SW 1271 (cell line): ENCODE measurements at places on chromosomes 1 and 21.

DNA sequence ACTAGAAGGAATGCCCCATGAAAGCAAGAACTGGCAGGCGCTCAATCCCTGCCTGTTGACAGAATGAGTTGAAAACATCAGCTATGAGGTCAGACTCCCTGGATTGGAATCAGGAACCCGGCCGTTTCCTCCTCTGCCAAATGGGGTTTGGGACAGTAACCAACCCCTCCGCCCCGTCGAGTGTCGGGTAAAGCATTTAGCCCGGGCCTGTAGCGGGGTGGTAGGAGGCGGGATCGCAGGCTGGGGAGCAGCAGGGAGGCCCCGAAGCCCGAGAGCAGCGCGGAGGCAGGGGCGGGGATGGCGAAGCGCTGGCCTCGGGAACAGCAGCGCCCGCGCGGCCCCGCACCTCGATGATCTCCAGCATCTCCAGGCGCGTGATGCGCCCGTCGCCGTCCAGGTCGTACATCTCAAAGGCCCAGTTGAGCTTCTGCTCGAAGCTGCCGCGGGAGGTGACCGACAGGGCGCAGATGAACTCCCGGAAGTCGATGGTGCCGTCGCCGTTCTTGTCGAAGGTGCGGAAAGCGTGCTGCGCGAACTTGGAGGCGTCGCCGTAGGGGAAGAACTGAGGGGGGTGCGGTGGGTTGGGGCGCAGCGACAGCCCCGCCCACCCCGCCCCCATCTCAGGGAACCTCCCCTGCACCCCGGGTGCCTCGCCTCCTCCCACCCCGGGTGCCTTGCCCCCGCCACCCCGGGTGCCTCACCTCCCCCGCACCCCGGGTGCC, 7.5 kb downstream of the HPCAL4 start:
- no peak for DNase-seq

DNA sequence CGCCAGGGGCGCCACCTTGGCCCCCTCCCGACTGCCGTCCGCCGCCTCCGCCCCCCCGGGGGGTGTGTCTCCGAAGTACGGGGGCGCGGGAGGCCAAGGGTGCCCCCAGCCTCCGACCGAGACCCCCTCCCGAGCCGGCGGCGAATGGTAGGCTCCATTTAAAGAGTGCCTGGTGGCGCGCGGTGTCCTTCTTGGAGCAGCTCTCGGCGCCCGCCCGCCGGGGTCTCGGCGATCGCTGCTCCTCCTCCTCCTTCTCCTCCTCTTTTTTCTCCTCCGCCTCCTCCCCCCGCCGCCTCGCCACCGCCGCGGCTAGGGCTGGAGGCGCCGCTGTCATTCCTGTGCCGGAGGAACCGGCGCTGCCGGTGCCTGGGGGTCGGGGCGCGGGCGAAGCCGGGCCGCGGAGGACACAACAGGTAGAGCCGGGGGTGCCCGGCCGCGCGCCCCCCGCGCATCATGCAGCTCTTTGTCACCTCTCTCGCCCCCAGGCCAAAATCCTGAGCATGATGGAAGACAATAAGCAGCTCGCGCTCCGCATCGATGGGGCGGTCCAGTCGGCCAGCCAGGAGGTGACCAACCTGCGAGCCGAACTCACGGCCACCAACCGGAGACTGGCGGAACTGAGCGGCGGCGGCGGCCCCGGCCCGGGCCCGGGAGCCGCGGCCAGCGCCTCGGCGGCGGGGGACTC, at the start of gene KAZN:
KAZN (plus strand) TSS at position 188 of the 685 bp plus-strand sequence.
- DNase-seq = no peak

- no peak for DNase-seq
Measured at GRCh38 chr1:228180271-228180958, 14.8 kb downstream of the IBA57 start.

DNA sequence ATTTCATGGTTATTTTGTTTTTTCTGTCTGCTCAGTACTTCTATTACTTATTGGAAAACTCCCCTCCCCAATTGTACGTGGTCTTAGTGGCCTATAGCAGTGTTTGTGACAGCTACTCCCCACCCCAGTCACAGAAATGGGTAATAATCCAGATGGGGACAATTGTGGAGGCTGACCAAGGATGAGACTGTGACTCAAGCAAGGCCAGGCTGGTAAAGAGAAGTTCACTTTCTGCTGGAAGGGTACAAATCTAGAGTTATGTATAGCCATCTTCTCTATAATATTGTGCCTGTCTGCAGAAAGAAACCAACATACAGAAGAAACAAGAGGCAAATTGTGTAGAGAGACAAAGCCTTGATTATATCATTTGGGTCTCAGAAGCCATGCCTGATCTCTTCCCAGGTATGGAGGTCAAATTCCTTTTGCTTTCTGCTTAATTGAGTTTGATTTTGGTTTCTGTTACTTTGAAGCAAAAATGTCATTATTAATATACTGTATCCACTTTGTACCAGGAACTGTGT, 270.4 kb downstream of the HLX start:
- DNase-seq = no peak

- no peak for DNase-seq
Measured at GRCh38 chr1:88060112-88060673, 623.9 kb upstream of the PKN2 start.

DNA sequence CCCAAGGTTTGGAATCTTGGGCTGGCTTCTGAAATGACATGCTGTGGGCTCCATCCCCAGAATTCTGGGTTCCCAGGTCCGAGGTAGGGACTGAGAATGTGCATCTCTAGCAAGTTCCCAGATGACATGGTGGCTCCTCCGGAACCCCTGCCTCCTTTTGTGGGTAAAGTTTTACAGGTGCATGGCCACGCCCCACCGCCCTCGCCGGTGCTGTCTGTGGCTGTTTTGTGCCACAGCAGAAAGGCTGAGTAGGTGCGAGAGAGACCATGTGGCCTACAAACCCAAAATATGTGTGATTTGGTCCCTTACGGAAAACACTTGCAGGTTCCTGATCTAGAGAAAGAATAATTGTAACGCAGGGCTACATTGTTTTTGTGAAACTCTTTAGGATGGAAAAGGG, 30.9 kb downstream of the SKI start:
- no peak for DNase-seq

DNA sequence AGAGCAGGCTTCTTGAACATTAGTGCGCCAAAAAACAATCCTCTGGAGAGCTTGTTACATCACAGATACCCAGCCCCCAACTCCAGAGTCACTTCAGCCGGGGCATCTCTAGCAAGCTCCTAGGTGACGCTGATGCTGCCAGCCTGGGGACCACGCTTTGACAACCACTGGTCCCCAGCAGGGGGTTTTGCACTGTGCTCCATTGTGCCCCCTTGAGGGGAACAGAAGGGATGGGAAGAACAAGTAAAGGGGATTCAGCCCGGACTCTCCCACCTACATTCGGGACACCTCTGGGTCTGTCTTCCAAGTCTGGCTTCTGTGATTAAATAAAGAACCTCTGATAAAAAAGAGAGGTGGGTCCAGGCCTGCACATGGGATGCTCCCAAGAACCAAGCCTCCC, 60.4 kb downstream of the ATP5PO start:
- no peak for DNase-seq

DNA sequence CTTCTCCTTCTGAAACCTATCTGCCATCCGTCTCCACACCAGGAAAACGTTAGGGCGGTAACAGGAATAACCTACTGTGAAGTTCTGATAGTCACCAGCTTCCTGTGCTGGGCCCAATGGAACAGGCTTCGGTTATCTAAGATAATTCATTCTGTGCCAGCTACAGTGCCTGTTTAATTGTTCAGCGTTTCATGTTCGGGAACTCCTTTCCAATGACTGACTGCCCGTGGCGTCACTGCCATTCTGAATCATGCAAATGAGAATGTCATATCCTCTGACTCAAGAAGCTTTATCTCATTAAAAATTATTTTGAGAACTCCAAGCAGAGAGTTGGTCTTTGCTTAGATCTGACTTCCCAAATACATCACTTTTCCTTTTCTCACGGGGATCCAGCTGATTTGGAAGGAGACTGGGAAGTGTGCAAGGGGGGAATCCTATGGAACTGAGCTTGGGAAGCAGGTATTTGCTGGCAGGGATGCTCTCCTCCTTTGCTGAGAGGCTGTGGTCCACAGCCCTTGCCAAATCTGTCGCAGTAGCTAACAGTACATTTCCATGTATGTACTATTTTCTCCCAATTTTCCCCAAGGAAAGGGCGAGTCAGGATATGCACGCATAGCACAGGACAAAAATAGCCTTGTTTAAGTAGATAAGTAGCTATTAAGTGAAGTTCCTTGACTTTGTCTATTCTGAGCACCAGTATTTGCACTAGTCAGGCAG, 358.7 kb downstream of the LTN1 start:
- DNase-seq = no peak

DNA sequence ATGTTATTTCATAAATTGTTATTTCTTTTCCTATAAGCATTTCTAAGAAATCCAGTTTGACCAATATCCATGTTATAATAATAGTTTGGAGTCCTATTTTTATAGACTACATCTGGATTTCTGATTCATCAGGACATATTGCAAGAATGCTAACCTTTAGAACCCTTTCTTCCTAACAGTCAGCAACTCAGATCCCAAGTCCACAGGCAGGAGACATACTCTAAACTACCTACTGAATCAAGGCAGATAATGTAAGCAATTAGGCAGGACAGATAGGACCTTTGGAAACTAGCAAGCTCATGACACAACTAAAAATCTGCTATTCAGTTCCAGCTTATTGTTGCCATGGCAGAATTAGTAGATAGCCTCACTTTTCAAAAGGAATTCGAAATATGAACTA, 104.1 kb downstream of the DENND1B start:
- no peak for DNase-seq

- no peak for DNase-seq
Measured at GRCh38 chr1:228283476-228284147, 75.8 kb downstream of the OBSCN start.

DNA sequence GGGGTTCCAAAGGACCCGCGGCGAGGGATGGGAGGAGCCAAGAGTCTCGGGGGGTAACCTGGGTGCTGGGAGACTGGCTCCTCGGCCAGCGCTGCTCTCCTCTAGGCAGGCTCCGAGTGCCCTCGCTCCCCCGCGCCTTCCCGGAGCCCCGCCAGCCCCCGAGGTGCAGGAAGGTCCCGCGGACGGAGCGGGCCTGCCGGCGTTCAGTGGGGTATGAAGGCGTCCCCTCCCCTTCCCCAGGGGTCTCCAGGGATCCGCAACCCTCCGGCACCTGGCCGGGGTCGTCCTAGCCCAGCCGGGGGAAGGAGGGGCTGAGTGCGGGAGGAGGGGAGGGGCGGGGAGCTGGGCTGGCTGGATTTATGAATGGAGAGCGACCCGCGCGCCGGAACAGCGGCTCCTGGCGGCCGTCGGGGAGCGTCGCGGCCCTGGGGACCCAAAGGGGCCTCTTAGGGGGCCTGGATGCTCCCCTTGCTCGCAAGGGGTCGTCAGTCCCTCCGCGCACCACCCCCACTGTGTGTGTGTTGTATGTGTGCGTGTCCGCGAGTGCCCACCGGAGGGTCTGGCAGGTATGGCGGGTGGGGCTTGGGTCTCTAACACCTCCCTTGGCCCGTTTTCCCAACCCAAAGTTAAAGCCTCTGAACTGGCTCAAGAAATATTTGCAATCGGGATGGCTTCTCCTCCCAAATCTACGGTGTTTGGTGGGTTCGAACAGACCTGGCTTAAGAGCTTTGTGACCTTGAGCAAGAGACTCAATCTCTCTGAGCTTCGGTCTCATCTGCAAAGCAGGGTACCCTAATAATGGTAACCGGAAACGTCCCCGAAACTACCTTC, 642 bp downstream of the HCRTR1 start:
- no peak for DNase-seq

- no peak for DNase-seq
Measured at GRCh38 chr1:2023187-2023586, 4.0 kb downstream of the GABRD start.

DNA sequence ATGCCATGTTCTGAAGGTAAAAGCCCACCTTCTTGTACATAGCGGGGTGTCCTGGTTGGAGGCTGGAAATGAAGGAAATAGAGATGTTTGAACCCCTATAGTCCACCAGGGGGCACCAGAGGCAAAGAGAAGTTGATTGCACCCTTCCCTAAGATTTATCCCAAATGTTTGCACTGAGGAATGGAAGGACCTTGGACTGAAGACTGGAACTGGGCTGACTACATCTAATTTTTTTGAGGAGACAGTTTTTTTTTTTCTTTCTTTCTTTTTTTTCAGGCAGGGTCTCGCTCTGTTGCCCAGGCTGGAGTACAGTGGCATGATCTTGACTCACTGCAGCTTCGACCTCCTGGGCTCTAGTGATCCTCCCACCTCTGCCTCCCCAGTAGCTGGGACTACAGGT, 55.3 kb upstream of the EIF4G3 start:
- DNase-seq = no peak

DNA sequence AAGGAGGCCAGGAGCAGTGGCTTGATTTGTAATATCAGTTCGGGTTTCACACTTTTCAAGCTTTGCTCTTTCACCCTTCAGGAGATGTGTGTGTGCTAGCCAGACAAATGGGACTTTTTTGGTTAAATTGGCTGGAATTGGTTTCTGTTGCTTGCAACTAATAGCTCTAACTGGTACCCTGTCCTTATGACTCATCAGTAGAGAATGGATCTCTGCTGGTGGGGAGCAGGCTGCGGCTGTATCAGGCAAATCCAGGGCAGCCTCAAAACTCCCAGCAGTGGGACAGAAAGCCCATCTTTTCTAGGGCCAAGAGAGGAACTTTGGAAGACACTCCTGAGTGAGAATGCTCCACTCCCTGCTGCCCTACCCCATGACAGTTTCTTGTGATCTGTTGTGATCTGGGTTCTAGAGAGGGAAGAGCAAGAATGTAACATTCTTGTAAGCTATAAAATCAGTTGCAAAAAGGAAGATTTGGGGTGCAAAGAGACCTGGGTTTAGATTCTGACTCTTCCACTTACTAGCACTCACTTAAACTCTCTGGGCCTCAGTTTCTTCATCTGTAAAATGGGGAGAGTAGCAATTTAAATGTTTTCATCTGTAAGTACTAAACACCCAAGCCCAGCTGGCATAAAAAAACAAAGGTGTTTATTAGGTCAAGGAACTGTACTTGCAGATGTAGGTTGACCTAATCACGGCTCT, 257.0 kb upstream of the TMEM51 start:
- DNase-seq = no peak

GRCh38 chr1:58204284-58204683, 342.2 kb downstream of the OMA1 start:
- DNase-seq = no peak

GRCh38 chr1:15259622-15260007, 12.6 kb downstream of the FHAD1 start:
- no peak for DNase-seq

- no peak for DNase-seq
Measured at GRCh38 chr1:54850069-54850730, 36.8 kb downstream of the DHCR24 start.

DNA sequence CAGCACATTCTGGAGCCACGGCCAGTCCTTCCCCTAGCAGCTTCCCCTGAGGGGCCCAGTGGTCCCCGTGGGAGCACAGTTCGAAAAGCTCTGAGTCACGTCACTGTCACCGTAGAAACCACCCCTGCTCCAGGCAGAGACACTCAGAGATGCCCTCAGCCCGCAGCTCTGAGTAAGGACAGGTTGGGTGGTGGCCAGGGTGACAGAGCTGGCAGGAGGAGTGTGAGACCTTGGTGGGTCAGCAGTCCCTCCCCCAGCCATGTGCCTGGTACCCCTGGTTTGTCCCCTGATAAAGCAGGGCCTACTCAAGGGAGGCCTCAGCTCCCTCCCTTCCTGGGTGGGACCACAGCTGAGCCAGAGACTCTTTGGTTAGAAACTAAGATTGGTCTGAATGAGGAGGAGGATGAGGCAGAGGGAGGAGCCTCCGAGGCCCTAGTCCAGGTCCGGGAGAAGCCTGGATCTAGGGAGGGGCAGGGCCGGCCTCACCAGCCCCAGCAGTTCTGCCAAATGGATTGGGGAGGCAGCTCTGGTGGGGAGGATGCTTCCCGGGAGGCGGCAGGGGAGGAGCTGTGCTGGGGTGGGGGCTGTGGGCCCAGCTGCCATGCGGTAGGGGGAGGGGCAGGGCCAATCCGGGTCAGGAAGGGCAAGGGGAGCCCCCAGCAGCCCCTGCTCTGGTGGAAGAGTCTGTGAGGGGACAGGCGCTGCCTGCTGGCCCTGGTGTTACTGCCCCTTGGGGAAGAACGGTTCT, 55.2 kb downstream of the SLC9A1 start:
- no peak for DNase-seq
